ENCODE measurements at places on chromosomes 1 and 21.

DNA sequence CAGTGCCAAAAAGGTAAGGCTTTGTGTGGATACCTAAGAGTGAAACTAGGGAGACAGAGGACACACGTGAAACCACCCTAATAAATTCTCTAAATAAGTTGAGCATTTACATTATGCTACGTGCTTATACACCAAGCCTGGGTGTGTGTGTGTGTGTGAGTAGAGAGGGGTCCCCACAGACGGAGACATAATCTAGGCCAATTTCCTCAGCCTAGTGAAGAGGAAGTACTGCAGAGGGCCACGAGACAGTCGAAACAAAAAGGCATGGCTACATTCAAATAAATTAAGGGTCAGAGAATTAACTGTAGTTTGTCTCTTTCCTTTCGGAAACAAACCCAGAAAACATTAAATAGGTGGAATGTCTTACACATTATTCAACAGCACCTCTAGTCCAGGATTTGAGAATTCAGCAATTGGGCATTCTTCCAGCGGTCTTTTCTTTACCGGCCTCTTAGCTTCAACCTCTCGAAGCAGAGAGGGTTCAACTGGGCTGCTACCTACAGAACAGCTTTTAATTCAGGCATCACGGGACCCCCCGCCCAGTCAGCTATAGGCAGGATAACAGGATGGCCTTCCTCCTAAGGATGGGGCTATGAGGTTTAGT, 75.0 kb downstream of the DESI2 start:
- DNase-seq, result no peak

- DNase-seq, result no peak
These were observed 2.5 kb upstream of the CLCA1 start for GRCh38 chr1:86466109-86466844.

GRCh38 chr1:20095564-20096434, 23.5 kb downstream of the PLA2G2D start:
- no peak for DNase-seq

DNA sequence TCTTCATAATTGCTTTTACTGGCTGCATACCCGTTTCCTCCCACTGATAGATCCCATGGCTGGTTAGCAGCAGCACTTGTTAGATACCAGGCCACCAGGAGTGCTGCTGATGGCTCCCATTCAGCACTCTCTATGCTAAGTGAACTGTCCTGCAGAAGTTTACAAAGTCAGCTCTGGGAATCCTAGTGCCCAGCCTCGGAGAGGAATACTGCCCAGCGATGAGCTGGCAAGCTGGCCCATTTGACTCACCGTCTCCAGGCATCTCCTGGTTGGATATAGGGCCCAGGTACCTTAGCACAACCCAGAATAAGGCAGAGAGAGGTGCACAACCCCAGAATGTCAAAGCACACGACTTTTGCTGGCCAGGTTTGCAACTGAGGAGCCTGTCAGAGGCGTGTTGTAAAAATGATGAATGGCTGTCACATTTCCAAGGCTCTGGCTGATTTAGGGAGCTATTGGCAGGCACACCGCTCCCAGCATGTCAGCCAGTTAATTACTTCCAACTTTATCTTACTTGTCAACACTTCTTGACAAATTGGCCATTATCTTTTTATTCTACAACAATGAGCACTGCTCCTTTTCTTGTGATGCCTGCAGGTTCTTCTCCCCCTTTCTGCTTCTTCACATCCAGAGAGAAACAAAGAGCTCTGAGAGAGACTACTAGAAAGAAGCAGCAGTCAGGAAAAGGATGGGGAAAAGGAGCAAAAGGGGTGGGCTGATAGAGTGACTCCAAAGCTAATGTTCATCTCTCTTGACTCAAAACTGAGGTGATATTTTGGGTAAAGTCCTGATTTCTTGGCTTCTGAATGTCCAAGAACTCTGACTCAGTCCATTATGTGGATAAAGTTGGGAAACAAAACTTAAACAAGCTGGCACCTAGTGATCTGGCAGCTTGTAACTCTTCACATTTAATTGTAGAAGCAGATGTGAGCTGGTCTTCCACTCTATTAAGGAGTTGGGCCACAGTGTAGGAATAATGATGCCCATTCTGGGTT, 10.8 kb upstream of the ANGPTL7 start:
- no peak for DNase-seq
